Activated naive CD4-positive, alpha-beta T cell treated with Interleukin-2 at 50 U/mL for 16 hours (primary cell): ENCODE measurements at places on chromosomes 11 and 22.
A peak's percentile ranks its signal among the peaks of the same experiment; 100 is the strongest.

- no peak for DNase-seq
Measured at GRCh38 chr11:81104051-81104450, 1629.6 kb downstream of the FAM181B start.

- DNase-seq = no peak
Measured at GRCh38 chr11:60377401-60378136, 763 bp upstream of the MS4A7 start.

GRCh38 chr11:13160806-13161205 lies 116.8 kb upstream of the BMAL1 start:
- no peak for DNase-seq

DNA sequence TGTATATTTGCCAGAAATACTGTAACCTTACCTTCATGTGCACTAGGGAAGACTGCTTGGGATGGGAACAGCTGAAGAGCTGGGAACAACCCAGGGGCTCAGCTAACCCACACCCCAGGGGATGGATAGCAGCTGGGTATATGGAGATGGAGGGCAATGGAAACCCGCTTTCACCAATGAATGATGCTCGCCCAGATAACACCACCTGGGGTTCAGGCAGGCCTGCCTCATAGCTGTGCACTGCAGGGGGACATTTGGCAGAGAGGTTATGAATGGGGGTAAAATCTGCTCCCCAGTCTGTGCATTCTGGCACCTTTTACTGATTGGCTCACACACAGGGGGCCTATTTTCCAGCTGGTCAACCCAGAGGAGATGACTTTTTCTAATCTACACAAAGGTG lies 170.7 kb downstream of the CHST1 start:
- no peak for DNase-seq

- no peak for DNase-seq
Measured at GRCh38 chr11:118909619-118910308, 16.0 kb downstream of the BCL9L start.

DNA sequence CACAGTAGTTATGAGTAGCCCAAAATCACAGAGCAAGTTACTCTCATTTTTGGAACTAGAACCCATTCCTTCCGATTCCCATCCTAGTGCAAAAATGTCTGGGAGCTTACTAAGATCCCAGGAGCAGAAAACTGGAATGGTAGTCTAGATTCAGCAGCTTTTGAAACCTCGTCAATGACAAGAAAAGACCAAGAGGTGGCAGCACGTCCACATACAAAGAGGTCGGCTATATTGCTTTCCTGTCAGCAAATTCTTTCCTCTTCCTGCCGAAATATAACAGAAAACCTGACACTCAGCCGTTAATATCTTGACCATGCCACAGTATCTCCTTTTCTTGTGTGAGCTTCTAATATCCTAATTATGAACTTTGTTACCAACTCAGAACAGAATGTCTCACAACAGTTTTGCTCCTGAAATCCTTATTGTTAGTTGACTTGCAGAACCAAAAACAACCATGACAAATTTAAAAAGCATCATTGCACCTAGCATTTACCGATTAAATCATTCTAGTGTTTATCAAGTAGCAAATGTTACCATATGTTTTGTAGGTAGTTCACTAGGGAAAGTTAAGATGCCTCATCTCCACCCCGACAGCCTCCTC lies 92.8 kb upstream of the OR9G4 start:
- DNase-seq = peak; percentile 4
